ENCODE measurements at places on chromosomes 11 and 22.

- DNase-seq = no peak
Observed at GRCh38 chr11:88359114-88359513, 21.6 kb upstream of the CTSC start.

- no peak for DNase-seq
Observed at GRCh38 chr11:17171343-17171742, 36.4 kb downstream of the PIK3C2A start.

GRCh38 chr11:113193016-113193415 lies 121.4 kb upstream of the TTC12 start:
- no peak for DNase-seq

GRCh38 chr11:114280696-114281095 lies 15.5 kb upstream of the NNMT start:
- peak; percentile 7 for DNase-seq

GRCh38 chr22:48333323-48333763 lies 1494.3 kb downstream of the BRD1 start:
- no peak for DNase-seq

GRCh38 chr11:73217131-73217809 lies 811 bp upstream of the P2RY2 start:
- DNase-seq = no peak

Measured in Jurkat, Clone E6-1 (cell line).